ENCODE measurements at places on chromosomes 6 and 20. TPM values are rescaled to one million over a fixed set of nuclear protein-coding genes. Genes with fewer than 3 reads are reported as not detected.

DNA sequence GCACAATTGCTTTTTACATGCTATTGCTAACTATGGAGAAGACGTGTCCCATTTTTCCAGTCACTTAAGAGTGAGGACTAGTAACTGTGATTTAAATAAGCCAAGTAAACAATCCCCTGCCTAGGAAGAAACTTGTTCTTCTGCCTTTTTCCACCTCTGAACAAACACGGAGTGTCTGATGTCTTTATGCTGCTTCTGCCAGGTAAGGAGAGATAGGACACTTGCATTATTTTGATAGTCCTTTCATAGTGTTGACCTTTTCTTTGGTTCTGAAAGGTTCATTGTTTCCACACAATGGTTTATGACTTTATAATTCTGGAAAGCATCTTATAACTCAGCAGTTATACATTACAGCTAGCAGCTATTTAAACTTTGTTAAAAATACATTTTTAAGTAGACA lies 8.4 kb downstream of the LRP11 start:
- DNase-seq, result no peak

ELOVL2 gene
- 0.32 TPM for total RNA-seq

DNA sequence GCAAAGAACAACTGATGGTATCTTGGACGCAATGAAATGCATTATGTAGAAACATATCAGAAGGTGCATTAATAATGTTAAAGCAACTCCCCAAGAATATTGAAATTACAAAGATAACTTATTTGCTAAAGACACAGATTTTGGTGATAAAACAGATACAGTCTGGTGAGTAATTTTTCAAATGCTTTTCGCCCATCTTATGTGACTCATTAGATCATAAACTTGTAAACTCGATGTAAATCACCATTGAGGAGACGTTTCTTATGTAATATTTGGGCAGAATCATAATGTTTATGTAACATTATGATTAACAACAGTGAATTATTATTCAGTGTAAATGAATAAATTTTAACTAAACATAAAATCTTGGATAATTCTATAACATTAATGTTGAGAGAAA lies 608.1 kb downstream of the KIF16B start:
- DNase-seq, result no peak

DNA sequence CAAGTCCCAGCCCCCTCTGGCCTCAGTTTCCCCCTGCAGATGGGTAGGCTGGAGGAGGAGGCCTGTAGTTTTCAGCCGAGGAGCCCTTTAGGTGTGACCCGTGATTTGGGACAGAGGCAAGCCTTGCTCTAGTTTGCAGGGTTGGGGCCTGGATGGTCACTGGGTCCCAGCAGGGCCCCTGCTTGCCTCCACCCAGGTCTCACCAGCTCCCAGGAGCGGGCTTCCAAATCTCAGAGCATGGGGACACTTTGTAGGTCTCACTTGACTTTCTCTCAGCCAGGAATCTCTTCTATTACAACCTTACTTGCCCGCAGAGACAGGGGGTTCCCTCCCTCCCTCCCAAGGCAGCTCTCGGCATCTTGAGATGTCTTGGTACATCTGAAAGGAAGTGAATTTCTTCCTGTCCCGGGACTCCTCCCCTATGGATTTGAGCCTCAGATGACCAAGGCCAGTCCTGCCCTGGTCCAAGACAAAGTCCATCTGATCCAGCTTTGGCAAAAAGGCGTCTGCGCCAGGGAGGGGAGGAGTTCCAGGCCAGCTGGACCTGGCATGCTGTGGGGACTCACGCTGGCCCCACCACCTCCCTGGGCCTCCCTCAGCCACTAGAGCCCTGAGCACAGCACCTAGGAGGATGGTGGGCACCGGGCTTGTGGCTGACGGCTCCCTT lies 47.4 kb downstream of the SRC start:
- no peak for DNase-seq

All from GM23248 (cell line).